ENCODE measurements at places on chromosomes 11 and 22. TPM values are rescaled to one million over a fixed set of nuclear protein-coding genes. Genes with fewer than 3 reads are reported as not detected.

- DNase-seq: peak; percentile 92
- peak within 1 kb of the TSS; percentile 41 for H3K27ac ChIP-seq
- H3K4me3 ChIP-seq: peak within 1 kb of the TSS; percentile 74
- no peaks in the 10 kb centered on the region for H3K36me3 ChIP-seq
- peaks cover 38% of the 10 kb centered on the region for H3K4me1 ChIP-seq
These were observed at the start of gene PLAAT3 for GRCh38 chr11:63614136-63614671. Gene PLAAT3, minus strand, starts transcription at chr11:63614433. Its CDS starts 419 bp downstream, at chr11:63614014.

- no peak for DNase-seq
- H3K4me3 ChIP-seq: no peak overlapping the region
- H3K4me1 ChIP-seq: no peaks in the 10 kb centered on the region
- H3K36me3 ChIP-seq: no peaks in the 10 kb centered on the region
- no peak overlapping the region for H3K27ac ChIP-seq
These were observed 93.5 kb upstream of the ARHGAP20 start for GRCh38 chr11:110805756-110806155.

GRCh38 chr22:26367402-26368245, 61.4 kb upstream of the ASPHD2 start:
- no peaks in the 10 kb centered on the region for H3K4me1 ChIP-seq
- DNase-seq: peak; percentile 40
- H3K27ac ChIP-seq: no peak overlapping the region
- H3K36me3 ChIP-seq: no peaks in the 10 kb centered on the region
- H3K4me3 ChIP-seq: no peak overlapping the region

GRCh38 chr11:117600234-117600783, 196.7 kb downstream of the DSCAML1 start:
- peaks cover 99% of the 10 kb centered on the region for H3K27me3 ChIP-seq
- DNase-seq: no peak
- H3K36me3 ChIP-seq: no peaks in the 10 kb centered on the region
- H3K4me1 ChIP-seq: no peaks in the 10 kb centered on the region
- H3K4me3 ChIP-seq: no peak overlapping the region

GRCh38 chr11:19938866-19939265, 221.4 kb downstream of the DBX1 start:
- H3K36me3 ChIP-seq: no peaks in the 10 kb centered on the region
- H3K4me3 ChIP-seq: no peak overlapping the region
- no peak for DNase-seq
- H3K27ac ChIP-seq: peak overlapping the region; percentile 56
- H3K27me3 ChIP-seq: no peaks in the 10 kb centered on the region

GRCh38 chr22:48782811-48783511, 1044.7 kb downstream of the BRD1 start:
- no peak overlapping the region for H3K27ac ChIP-seq
- no peak for DNase-seq
- no peak overlapping the region for H3K4me3 ChIP-seq
- H3K36me3 ChIP-seq: no peaks in the 10 kb centered on the region

Gene OR8G5
- not detected for total RNA-seq

Measured in PC-9 (cell line).